ENCODE measurements at places on chromosomes 3 and 15. TPM values are rescaled to one million over a fixed set of nuclear protein-coding genes. Genes with fewer than 3 reads are reported as not detected.

DNA sequence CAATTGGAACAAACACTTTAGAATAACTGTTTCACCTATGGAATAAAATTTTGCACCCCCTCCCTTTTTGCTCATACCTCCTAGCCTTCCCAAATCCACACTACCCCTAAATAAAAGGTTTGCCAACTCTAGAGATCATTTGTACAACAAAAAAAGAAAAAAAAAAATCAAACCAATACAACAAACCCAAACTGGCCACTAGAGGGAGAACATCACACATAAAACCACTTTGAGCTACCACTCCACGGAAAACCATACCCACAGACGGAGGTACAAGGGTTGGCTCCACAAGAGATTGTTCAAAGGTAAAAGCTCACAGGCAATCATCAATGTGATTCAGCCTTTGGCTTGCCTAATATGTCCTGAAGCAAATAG is 47.6 kb downstream of the SETMAR start:
- no peak overlapping the region for H3K27ac ChIP-seq
- DNase-seq: no peak
- no peak overlapping the region for H3K4me3 ChIP-seq

GRCh38 chr3:144127014-144127413 is 155.4 kb downstream of the DIPK2A start:
- H3K4me3 ChIP-seq: no peak overlapping the region
- no peak for DNase-seq
- no peaks in the 10 kb centered on the region for H3K4me1 ChIP-seq

DNA sequence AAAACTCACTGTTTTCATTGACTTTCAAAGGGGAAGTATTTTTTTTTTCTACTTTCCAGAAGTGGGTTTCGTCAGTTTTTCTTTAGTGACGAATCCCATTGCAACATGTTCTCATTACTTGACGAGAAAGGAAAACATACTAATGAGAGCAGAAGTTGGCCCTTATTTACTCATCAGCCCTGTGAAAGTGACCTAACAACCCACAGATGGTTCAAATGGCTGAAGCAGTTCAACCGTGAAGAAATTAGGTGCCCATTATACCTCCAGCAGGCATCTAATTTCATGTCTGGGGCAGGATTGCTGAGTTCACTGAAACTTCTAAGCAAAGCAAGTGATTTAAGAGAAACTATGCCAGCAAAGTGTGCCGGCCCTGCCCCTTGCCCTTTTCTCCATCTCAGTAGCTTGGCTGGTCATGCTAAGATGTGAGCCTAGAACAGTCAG is 9.0 kb downstream of the AQP9 start:
- peak overlapping the region; percentile 57 for H3K27ac ChIP-seq
- H3K27me3 ChIP-seq: no peaks in the 10 kb centered on the region
- peaks cover 28% of the 10 kb centered on the region for H3K4me1 ChIP-seq
- no peak overlapping the region for H3K4me3 ChIP-seq
- no peak for DNase-seq
- H3K36me3 ChIP-seq: peaks cover 3% of the 10 kb centered on the region

- no peak overlapping the region for H3K4me3 ChIP-seq
- no peaks in the 10 kb centered on the region for H3K36me3 ChIP-seq
Measured at GRCh38 chr3:27719314-27720003, 2.7 kb downstream of the EOMES start.

GRCh38 chr3:129549006-129549800 is 6.2 kb downstream of the H1-8 start:
- H3K4me3 ChIP-seq: no peak overlapping the region
- H3K27me3 ChIP-seq: no peaks in the 10 kb centered on the region
- no peak overlapping the region for H3K27ac ChIP-seq

DNA sequence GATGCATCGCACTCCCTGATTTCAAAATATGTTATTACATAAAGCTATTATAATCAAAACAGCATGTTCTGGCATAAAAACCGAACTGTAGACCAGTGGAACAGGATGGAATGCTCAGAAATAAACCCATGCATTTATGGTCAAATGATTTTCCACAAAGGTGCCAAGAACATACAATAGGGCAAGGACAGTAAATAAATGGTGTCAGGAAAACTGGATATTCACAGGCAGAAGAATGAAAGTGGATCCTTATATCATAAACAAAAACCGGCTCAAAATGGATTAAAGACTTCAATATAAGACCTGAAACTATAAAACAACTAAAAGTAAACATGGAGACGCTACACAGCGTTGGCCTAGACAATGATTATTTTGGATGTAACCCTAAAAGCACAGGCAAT is 22.6 kb downstream of the USP50 start:
- H3K36me3 ChIP-seq: no peaks in the 10 kb centered on the region
- no peaks in the 10 kb centered on the region for H3K27me3 ChIP-seq
- DNase-seq: no peak
- H3K27ac ChIP-seq: no peak overlapping the region

DNA sequence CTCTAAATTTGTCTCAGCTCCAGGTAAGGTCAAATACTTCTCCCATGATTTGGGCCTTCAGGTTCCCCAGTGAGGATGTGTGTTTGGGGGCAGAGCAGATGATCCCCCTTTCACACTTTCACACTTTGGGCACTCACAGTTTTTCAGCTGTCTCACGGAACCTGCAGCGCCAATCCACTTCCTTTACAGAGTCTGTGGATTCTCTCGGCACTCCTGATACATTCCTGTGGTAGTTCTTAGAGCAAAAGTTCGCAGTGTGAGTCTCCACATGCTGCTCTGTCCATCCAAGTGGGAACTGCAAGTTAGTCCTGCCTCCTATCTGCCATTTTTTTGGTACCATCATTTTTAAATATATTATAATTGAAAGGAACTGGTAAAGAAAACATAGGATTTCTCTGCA is 20.2 kb upstream of the CPOX start:
- no peaks in the 10 kb centered on the region for H3K36me3 ChIP-seq
- no peak overlapping the region for H3K4me3 ChIP-seq
- no peak for DNase-seq
- no peaks in the 10 kb centered on the region for H3K4me1 ChIP-seq
- H3K27me3 ChIP-seq: no peaks in the 10 kb centered on the region
- H3K27ac ChIP-seq: no peak overlapping the region

DNA sequence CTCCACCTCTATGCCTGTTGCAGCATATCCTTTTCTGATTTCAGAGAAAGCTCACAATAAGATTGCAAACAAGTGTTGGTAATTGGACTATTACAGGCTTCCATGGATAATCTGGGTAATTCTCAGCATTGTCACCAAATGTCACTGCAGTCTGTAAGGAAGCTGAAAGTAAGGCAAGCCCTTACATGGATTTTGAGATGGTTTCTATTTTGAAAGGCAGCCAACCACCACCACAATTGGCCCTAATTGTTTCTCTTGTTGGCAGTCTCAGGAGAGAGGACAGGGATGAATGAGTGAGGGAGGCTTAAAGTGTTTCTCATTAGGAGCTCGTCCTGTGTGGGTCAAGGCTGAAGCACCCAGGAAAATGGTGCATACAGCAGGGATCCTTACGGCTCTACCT is 879.9 kb downstream of the TUSC7 start:
- DNase-seq: no peak
- no peaks in the 10 kb centered on the region for H3K36me3 ChIP-seq
- H3K4me3 ChIP-seq: no peak overlapping the region

- no peak for DNase-seq
- H3K36me3 ChIP-seq: no peaks in the 10 kb centered on the region
- peaks cover 6% of the 10 kb centered on the region for H3K4me1 ChIP-seq
- H3K27me3 ChIP-seq: peaks cover 6% of the 10 kb centered on the region
- no peak within 1 kb of the TSS for H3K4me3 ChIP-seq
- no peak within 1 kb of the TSS for H3K27ac ChIP-seq
Measured at GRCh38 chr15:65377976-65378366, at the start of gene IGDCC3. Gene IGDCC3 (minus strand): TSS chr15:65378002. CDS start chr15:65377788, 214 bp downstream.

- H3K27ac ChIP-seq: no peak overlapping the region
- no peak overlapping the region for H3K4me3 ChIP-seq
- no peaks in the 10 kb centered on the region for H3K27me3 ChIP-seq
- H3K4me1 ChIP-seq: peaks cover 5% of the 10 kb centered on the region
- peaks cover 27% of the 10 kb centered on the region for H3K36me3 ChIP-seq
Measured at GRCh38 chr15:67177752-67178151, 76.7 kb downstream of the AAGAB start.

- H3K27ac ChIP-seq: no peak overlapping the region
- peaks cover 4% of the 10 kb centered on the region for H3K4me1 ChIP-seq
- H3K36me3 ChIP-seq: no peaks in the 10 kb centered on the region
- H3K27me3 ChIP-seq: no peaks in the 10 kb centered on the region
- H3K4me3 ChIP-seq: no peak overlapping the region
- no peak for DNase-seq
Measured at GRCh38 chr3:182651461-182651860, 141.8 kb upstream of the ATP11B start.

GRCh38 chr3:103381296-103382079 is 946.7 kb downstream of the ZPLD1 start:
- H3K27ac ChIP-seq: no peak overlapping the region
- no peaks in the 10 kb centered on the region for H3K4me1 ChIP-seq
- no peaks in the 10 kb centered on the region for H3K27me3 ChIP-seq
- H3K4me3 ChIP-seq: no peak overlapping the region

DNA sequence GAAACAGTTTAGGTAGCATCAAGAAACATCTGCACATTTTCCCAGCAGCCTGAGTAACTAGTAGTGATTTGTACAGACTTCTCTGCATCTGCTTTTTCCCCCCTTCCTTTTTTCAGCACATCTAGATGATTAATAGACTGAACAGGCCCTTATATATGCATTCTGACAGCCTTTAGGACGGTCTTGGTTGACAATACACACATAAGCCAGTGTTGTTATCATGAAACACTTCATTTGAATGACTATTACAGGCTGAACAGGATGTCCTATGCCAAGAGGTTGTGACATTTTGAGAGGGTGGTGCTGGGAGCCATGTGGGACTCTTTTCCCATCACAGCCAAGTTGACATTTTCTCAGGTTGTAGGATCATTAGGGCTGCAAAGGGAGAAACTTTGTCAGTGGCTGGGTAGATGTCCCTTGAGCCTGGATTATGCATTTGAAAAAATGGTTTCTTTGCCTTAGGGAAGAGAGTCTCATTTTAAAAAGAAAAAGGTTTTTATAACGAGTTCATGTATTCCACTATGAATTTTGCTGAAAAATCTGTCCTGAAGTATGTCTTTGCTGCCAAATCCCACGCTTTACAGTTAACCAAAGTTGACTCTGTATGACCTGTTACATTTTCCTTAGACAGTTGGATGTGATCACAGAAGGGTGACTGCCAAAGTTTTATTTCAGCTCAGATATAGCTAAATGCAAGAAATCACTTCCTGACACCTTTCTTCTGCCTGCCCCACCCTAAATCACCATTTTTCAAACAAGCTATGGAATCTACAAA is 73.7 kb downstream of the FILIP1L start:
- no peaks in the 10 kb centered on the region for H3K4me1 ChIP-seq
- H3K4me3 ChIP-seq: no peak overlapping the region
- no peaks in the 10 kb centered on the region for H3K36me3 ChIP-seq
- peak overlapping the region; percentile 46 for H3K27ac ChIP-seq

DNA sequence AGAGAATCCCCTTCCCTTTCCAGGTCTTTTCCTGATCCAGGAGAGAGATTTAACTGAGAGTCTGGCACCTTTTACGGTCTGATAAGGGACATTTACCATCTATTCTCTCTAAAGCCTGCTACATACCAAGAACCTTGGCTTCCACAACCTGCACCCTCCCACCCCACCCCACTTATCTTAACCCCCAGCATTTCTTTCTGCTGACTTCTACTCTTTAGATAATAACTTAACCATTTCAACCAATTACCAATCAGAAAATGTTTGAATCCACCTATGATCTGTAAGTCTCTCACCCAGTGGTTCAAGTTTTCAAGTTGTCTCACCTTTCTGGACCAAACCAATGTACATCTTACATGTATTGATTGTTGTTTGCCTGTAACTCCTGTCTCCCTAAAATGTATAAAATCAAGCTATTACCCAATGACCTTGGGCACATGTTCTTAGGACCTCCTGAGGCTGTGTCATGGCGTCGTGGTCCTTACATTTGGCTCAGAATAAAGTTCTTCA is 74.0 kb downstream of the MCF2L2 start:
- H3K27me3 ChIP-seq: no peaks in the 10 kb centered on the region
- no peak overlapping the region for H3K27ac ChIP-seq
- H3K36me3 ChIP-seq: no peaks in the 10 kb centered on the region
- H3K4me3 ChIP-seq: no peak overlapping the region
- no peaks in the 10 kb centered on the region for H3K4me1 ChIP-seq

DNA sequence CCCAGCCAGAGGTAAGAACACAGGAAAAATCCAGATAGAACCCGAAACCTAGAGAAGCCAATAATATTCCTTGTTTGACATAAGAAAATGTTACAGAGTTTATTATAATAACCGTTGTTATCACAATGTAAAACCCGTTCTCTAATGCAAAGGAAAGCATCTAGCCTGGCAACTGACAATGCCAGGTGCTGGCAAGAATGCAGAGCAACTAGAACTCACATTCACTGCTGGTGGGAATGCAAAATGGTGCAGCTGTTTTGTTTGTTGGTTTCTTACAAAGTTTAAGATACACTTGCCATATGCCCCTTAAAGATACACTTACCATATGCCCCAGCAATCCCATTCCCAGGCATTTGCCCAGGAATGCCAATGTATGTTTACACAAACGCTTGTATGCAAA is 23.4 kb downstream of the VPS39 start:
- H3K4me3 ChIP-seq: no peak overlapping the region
- peaks cover 8% of the 10 kb centered on the region for H3K4me1 ChIP-seq
- no peak for DNase-seq
- H3K36me3 ChIP-seq: peaks cover 52% of the 10 kb centered on the region
- H3K27me3 ChIP-seq: no peaks in the 10 kb centered on the region
- H3K27ac ChIP-seq: no peak overlapping the region

DNA sequence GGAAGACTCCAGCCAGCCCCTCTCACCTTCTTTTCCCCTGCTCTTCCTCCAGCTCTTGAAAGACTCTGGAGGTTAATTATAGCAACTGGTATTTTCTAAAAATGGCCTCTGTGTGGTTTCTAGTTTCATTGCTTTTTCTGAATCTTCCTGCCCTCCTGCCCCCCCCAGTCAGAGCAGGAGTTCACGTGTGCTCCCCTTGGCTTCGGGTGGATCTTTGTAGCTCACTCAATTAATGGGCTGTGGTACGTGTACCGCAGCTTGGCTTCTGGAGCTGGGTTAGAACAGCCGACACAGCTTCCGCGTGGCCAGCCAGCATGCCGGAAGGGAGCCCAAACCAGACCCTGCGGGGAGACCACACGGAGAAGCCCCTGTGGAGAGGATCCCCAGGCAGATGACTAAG is 31.5 kb downstream of the TM2D3 start:
- peaks cover 13% of the 10 kb centered on the region for H3K4me1 ChIP-seq
- DNase-seq: no peak
- H3K27ac ChIP-seq: no peak overlapping the region
- H3K4me3 ChIP-seq: no peak overlapping the region
- H3K36me3 ChIP-seq: no peaks in the 10 kb centered on the region

CCR8 gene
- not detected for polyA plus RNA-seq

RNF168 gene
- polyA plus RNA-seq: 3.4 TPM

ARPP21 gene
- not detected for polyA plus RNA-seq

A4GNT gene
- not detected for polyA plus RNA-seq

IGF1R gene
- polyA plus RNA-seq: 0.69 TPM

FBXW12 gene
- polyA plus RNA-seq: not detected

RNF123 gene
- polyA plus RNA-seq: 34.3 TPM

ATG3 gene
- polyA plus RNA-seq: 28.6 TPM

SLC35A5 gene
- 12.2 TPM for polyA plus RNA-seq
